ENCODE measurements at places on chromosomes 7 and 10. TPM values are rescaled to one million over a fixed set of nuclear protein-coding genes. Genes with fewer than 3 reads are reported as not detected.

SDK1 gene
- 10.9 TPM for total RNA-seq

- no peak overlapping the region for H3K4me3 ChIP-seq
- H3K4me1 ChIP-seq = peaks cover 7% of the 10 kb centered on the region
- no peak for DNase-seq
Observed at GRCh38 chr7:6074612-6075380, 43.6 kb downstream of the ANKRD61 start.

CYP3A7 gene
- total RNA-seq = not detected

DNA sequence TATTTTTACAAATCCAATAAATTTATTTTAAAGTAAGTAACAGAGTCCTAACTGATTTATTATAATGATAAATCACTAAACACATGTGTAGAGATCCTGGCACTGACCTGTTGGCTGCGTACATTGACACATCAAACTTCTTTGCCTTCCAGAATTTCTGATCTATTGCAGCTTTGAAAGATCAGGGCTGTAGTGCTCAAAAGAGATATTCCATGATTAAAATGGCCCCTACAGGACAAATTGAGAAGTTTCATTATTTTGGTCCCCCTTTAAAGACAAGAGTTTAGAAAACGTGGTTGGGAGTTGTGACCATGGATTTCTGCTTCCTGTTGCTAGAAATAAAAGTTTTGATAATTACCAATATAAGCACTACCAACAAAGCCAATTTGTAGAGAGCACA is 87.7 kb upstream of the PDK4 start:
- DNase-seq = no peak
- peaks cover 2% of the 10 kb centered on the region for H3K27me3 ChIP-seq
- H3K4me1 ChIP-seq = no peaks in the 10 kb centered on the region
- no peak overlapping the region for H3K4me3 ChIP-seq
- no peaks in the 10 kb centered on the region for H3K36me3 ChIP-seq
- H3K27ac ChIP-seq = no peak overlapping the region

All from chondrocyte (in vitro differentiated cells).